Dermis blood vessel endothelial cell (primary cell): ENCODE measurements at places on chromosomes 4 and X. TPM values are rescaled to one million over a fixed set of nuclear protein-coding genes. Genes with fewer than 3 reads are reported as not detected.

The SLC26A1 gene
- total RNA-seq, result 0.19 TPM in 1 of 2 replicates, not detected in the other

The GRPR gene
- not detected in 2 replicates for total RNA-seq

DNA sequence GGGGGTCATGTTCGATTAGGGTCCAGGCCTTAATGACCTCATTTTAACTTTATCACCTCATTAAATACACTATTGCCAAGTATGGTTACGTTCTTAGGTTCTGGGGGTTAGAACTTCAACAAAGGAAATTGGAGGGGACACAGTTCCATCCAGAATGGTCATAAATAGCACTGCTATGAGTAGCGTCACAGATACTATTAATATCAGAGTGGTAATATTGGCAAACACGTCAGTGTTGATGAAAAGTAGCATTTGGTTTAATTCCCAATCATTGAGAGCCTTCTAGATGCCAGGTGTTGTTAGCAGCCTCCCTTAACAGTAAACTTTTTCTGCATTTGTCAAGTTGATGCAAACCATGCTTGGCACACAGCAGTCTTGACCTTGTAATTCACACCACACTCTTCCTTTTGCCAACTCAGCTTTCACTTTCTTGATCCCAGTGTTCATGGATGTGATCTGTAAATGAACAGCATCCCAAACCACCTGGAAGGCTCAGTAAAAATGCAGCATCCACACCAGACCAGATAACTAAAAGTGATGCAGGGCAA, 912.5 kb upstream of the TENM3 start:
- DNase-seq, result no peak

The MAGEA2 gene
- total RNA-seq, result not detected in 2 replicates

DNA sequence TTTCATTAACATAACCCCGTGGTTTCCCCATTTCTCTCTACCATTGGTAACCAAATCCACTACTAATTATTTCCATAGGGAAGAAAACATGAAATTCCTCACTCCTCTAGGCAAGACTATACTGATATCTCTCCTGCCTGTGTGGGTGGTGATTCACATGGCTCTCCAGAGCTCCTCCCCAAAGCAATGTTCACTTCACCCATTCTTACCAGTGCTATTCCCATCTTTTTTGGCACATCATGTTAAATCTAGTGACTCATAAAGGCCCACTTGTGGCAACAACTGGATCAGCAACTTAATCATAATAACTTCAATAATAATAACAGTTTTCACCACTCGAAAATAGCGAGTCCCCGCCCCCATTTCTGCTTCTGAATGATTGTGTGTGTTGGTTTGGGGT, 6.1 kb upstream of the HCCS start:
- no peak for DNase-seq

The BCORL1 gene
- 3.4 and 7.1 TPM in 2 replicates for total RNA-seq

The ANKRD50 gene
- 60.9 and 89.9 TPM in 2 replicates for total RNA-seq

DNA sequence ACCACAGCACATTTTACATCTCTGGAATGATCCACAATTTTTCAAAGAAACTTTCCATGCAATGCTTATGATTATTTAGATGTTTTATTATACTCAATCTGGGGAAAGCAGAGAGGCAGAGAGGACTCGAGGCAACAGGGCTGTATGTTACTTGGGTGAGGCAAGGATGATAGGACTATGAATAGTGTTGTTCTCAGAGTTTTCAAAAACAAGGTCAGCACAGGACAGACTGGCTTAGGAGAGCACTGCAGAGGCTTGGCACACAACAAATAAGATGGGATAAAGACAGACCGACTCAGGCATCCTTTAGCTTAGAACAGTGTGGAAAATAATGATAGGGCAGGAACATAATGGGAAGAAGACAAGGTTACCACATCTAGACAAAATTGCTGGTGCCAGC, 65.4 kb downstream of the TMEM150C start:
- DNase-seq, result no peak

The EGF gene
- under 0.01 and 1.0 TPM in 2 replicates for total RNA-seq

DNA sequence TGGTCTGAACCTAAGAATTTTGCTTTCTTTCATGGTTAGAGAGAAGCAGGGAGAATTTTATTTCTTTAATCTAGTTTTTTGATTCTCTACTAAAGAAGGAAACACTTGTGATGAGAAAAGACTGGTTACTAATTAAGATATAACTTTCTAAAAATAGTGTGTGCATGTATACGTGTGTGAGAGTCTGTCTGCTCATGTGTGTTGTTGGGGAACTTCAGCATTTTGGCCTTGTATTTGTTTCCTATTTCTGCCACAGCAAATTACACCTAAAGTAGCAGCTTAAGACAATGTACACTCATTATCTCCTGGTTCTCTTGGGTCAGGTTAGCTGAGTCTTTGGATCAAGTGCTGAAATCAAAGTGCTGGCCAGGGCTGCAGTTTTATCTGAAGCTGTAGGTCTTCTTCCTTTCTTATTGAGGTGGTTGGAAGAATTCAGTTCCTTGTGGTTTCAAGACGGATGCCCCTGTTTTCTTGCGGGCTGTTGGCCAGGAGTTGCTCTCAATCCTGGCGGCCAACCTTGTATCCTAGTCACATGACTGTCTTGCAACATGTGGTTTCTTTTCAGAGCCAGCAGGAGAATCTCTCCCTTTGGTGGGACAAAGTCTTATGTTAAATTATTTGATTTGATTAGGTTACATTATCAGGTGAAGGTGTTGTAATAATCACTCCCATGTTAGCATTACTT, 188.4 kb upstream of the CLNK start:
- DNase-seq, result no peak

The ZNF674 gene
- 4.1 and 6.6 TPM in 2 replicates for total RNA-seq

GRCh38 chr4:56512166-56512565, 6.6 kb downstream of the ARL9 start:
- DNase-seq, result no peak

The SUPT20HL2 gene
- not detected in 2 replicates for total RNA-seq

DNA sequence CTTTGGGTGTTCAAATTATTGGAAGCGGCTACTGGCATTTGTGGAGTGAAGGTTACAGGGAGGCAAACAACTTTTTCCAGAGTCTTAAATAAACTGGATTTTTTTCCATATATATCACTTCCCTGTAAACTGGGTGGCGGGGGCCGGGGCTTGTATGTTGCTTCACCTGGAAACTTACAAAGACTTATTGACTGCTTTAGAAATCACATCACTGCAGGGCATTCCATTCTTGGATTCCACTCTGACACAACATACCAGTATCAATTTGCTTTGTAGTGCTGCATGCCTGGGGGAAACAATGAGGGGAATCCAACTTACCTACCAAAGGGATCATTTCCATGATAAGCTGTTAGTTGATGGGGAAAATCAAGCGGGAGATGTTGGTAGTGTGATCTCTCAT, 21.7 kb upstream of the FAM156A start:
- DNase-seq, result no peak

- no peak for DNase-seq
Measured at GRCh38 chr4:173731257-173731656, 201.2 kb upstream of the HAND2 start.

DNA sequence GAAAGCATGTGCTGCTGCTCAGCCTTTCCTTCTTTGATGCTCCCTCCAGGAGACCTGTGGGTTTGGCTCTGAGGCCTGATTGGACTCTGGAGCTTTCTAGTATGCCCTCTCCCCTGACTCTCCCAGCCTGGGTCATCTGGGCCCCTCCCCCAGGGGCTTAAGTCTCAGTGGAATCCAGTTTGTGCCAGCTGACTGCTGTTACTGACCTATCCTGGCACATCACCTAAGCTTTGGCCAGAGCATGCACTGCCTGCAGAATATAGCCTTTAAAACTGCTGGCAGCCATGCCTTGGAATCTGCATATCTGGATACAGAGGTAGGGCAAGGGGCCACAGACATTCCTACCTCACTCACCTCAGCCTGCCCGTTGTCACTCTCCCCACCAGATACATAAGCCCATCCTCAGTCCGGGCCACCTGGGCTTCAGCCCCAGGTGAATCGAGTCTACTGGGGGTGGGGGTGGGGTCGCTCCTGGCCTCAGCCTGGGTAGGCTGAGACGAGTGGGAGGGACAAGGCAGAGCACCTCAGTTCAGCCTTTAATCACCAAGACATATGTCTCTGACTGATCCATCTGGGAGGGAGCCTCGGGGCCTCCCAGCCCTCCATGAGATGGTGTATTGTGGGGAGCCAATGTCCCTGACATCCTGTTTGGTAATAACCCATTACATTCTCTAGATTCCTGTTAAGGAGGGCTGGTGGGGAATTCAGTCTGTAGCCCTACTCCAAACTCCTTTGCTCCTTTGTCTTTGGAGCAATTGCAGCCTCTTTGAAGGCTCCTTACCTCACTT, 61.2 kb downstream of the STARD8 start:
- no peak for DNase-seq

The AKAP14 gene
- total RNA-seq, result not detected in 2 replicates
